Activated T-helper 2 cell treated with anti-CD3 and anti-CD28 coated beads, Interferon-gamma antibody, Interleukin-2, Interleukin-4, amounts not matched to agents 10 μg/mL and 5 μg/mL and 100 μg/mL, durations not matched to agents 14 hours and 24 hours and 36 hours (primary cell): ENCODE measurements at places on chromosomes 3 and 15. TPM values are rescaled to one million over a fixed set of nuclear protein-coding genes. Genes with fewer than 3 reads are reported as not detected.

DNA sequence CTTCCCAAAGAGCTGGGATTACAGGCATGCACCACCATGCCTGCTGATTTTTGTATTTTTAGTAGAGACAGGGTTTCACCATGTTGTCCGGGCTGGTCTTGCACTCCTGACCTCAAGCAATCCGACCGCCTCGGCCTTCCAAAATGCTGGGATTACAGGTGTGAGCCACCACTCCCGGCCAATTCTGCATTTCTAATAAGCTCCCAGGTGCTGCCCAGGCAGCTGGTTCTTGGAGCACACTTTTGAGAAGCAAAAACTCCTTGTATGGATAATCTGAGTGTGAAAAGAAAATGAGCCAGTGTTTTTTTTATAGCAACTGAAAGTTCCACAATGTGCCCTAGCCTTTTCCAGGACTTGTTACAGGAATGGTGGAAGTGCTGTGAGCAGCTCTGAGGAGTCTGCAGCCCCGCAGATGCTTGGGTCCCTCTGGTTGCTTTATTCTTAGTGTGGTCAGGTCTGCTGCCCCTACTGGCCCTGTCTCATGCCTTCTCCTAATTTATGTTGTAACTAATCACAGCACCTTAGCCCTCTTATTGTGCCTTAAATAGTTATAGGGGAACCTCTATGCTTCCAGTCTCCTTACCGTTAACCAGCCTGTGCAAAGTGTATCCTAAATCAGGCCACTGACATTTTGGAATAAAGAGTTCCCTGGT, 13.5 kb upstream of the KCNAB1 start:
- DNase-seq, result no peak

GRCh38 chr3:16427103-16427965, 86.2 kb downstream of the RFTN1 start:
- no peak for DNase-seq

- DNase-seq, result no peak
Observed at GRCh38 chr3:62940771-62941563, 65.8 kb upstream of the CADPS start.

DNA sequence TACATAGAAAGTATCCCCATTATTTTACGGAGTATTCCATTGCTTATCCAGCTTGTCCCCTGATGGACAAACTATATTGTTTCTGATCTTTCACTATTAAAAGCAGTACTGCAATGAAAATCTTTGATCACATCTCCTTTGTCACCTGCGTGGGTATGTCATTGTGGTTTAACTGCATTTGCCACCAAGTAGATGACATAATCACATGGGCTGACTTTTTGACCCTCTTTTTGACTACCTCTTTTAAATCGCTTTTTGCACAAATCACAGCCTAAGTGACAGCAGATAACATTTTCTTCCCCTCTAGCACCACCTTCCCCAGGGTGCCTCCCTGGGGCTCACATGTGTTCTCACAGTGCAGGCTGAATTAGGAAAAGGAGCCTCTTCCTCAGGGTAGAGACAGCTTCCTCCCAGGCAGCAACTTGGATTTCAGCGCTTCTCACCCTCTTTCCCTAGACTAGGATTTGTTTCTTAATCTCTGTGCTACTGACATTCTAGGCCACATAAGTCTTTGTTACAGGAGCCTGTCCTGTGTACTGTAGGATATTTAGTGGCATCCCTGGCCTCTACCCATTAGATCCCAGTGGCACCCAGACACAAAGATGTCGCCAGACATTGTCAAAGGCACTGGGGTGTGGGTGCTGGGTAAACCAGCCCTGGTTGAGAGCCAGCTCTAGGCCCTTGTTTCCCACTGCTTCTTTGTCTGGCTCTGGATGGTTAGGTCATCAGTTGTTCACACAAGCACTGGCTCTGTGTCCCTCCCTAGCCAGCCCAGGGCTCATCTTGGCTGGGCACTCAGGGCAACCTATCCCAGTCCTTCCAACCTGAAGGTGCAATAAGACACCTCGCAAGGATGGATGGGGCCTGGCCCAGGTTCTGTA, 1.3 kb upstream of the RBP1 start:
- DNase-seq, result no peak

DNA sequence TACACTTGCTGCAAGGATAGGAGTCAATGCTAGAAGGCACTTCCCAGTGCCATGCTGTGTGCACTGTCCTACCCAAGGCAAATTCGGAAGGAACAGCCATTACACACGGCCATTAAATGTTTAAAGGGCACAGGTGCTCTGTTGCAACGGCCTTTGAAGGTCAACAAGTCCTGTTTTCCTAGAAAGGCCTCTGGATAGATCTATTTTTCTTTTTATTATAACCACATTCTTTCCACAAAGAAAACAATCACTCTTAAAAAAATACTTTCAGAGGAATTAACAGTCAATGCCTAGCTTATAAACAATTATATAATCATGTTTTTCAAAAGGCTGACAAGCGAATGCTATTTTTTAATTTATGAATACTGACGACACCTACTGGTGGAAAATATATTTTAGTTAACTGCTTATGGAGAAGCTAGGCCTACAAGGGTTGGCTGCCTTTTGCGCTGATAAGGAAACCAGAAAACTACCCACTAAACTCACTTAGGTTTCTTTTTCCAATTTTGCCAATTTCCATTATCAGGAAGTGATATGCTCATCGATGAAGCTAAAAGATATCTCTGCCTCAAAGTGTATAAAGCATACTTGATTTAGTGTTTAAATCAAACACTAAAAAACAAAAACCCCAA, 2.4 kb downstream of the ARHGEF3 start:
- no peak for DNase-seq

Gene HTR3E
- not detected in 2 replicates for total RNA-seq

DNA sequence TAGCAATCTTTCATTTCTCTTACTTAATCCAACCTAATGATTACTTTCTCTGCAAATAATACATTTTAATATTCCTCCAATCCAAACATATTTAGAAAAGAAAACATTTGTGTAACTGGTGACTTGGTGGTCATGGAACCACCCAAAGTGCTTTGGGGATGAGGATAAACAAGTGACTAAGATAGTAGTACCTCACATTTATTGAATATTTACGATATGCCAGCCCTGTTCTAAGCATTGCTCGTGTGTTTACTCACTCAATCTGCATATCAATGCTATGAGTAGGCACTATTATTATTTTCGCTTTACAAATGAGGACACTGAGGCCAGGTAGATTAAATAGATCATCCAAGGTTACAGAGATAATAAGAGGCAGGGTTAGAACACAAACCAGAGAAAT, 189.5 kb downstream of the SHOX2 start:
- no peak for DNase-seq

Gene BLM
- total RNA-seq, result 58.9 and 65.3 TPM in 2 replicates

Gene TNNC1
- total RNA-seq, result 0.34 and 0.46 TPM in 2 replicates

DNA sequence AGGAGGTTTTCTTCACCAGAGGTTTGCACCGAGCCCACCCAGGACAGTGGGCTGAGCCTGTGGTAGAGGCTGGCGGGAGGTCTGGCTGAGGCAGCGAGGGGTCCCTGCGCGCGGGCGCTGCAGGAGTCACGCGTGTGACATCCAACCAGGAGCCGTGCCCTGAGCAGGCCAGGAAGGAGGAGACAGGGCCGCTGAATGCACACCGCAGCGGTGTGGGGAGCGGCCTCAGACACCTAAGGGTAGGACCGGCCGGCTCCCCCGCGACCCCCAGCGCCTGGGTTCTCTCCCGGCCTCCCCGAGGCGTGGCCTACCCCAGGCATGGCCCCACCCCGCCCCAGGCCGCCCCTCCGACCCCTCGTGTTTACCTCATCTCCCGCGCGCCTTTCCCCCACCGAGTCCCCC, 412 bp downstream of the SLC41A3 start:
- DNase-seq, result peak; percentile 29

Gene TRAIP
- 21.0 and 26.6 TPM in 2 replicates for total RNA-seq

Gene C3orf80
- total RNA-seq, result 0.25 and 0.30 TPM in 2 replicates

GRCh38 chr3:154013736-154014135, 107.5 kb upstream of the ARHGEF26 start:
- no peak for DNase-seq

- DNase-seq, result no peak
Observed at GRCh38 chr15:88917760-88918159, 4.6 kb upstream of the MFGE8 start.

Gene CD86
- total RNA-seq, result 4.8 and 6.8 TPM in 2 replicates

Gene ARPP21
- 0.14 TPM in 1 of 2 replicates, not detected in the other for total RNA-seq

GRCh38 chr3:119294696-119295671, 801 bp downstream of the ARHGAP31 start:
- peak; percentile 20 for DNase-seq

- no peak for DNase-seq
Observed at GRCh38 chr3:129599607-129600006, 6.9 kb downstream of the PLXND1 start.

DNA sequence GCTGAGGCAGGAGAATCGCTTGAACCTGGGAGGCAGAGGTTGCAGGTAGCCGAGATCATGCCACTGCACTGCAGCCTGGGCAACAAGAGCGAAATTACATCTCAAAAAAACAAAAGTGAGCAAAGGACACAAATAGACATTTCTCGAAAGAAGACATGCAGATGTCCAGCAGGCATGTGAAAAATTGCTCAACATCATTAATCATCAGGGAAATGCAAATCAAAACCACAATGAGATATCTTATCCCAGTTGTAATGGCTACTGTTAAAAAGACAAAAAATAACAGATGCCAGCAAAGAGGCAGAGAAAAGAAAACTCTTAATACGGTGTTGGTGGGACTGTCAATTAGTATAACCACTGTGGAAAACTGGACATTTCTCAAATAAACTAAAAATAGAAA, 20.9 kb downstream of the ASB7 start:
- no peak for DNase-seq

GRCh38 chr3:105537371-105538080, 170.8 kb downstream of the ALCAM start:
- DNase-seq, result no peak

Gene GTPBP8
- total RNA-seq, result 17.6 and 22.7 TPM in 2 replicates

Gene MAGEL2
- not detected in 2 replicates for total RNA-seq

DNA sequence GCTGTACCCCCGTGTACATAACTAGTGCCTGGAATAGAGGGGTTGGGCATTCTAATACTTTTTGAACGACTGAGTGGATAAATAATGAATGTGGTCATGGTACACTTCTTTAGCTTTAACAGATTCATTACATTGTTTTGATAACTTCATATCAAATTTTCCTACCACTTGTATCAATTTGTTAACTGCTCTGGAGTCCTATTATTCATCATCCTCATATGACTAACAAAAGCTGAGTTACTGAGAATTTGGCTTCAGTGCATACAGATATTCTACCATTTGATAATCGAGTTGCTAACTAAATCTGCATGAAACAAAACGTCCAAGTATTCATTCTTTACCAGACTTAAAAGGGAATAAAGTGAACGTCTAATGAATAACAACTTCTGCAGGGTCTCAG, 31.7 kb downstream of the FRMD5 start:
- DNase-seq, result no peak

DNA sequence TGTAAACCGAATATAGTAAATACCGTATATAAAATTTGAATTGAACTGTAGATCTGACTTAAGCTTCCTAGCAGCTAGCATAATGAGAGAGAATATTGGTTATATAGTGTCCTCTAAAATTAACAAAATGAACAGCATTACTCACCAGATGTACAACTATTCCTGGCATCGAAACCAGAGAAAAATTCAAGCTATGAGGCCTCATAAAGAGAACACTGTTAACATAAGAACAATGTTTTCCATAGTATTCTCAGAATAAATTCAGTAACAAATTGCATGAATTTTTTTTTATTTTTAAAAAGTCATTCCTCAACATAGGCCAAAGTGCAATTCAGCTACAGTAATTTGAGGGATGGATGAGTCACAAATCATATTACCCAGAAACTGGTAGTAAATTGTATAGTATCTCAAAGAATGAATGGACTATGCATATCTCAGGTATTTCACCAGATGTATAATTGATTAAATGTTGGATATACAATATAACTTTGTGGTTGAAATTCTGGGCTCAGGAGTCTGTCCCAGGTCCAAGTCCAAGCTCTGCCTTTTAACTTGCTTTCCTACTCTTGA, 5.0 kb downstream of the TMEM207 start:
- no peak for DNase-seq

Gene APOD
- total RNA-seq, result 0.87 and 1.3 TPM in 2 replicates

DNA sequence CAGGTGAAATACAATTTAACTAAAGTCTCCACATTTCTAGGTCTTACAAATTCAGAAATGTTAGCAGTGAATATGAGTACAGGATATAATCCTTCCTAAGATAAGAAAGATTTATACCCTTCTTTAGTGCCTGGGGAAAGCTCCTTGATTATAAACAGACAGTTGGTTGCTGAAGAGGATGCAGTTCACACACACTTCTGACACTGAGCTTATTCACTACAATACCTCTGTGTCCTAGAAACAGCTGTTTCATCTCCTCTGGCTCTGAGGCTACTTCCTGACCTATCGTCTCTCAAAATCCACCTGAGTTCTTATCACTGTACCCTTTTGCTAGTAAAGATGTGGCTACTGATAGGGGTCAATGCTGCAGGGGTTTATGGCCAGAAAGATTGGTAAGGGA, 57.1 kb downstream of the TP63 start:
- DNase-seq, result no peak

Gene MAP1A
- total RNA-seq, result 1.9 TPM in 2 replicates

Gene GPR27
- total RNA-seq, result 0.62 and 0.94 TPM in 2 replicates

DNA sequence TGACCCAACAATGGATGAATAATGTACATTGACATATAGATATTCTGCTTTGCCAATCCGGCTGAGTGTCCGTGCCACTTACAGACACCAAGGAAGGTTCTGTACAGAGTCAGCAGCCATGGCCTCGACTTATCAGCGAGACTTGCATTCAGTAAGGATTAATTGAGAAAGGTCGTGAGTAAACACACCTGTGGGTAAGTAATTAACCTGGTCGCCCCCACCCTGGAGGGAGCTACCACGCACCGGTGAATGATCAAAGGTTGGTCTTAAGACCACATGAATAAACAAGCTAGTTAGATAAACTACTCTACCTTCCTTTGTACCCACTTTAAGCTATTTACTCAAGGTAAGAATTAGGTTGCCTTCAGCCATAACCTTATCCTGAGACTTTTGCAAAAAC, 66.5 kb upstream of the MFGE8 start:
- no peak for DNase-seq

GRCh38 chr15:36960947-36961227, 139.5 kb downstream of the MEIS2 start:
- DNase-seq, result no peak

DNA sequence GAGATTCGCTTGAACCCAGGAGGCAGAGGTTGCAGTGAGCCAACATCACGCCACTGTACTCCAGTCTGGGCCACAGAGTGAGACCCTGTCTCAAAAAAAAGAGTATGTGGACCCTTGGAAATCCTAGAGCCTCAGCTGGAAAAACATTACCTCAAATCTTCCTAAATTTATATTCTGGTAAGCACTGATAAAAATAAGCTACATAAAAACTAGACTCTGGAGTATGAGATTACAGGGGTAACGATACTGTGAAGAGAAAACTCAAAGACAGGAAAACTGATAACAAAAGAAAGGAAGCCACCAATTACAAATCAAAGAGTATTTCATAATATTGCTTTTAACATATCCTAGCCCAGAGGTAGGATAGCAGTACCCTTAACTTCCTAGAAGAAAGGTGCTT, 30.3 kb downstream of the SETD2 start:
- no peak for DNase-seq
